ENCODE measurements at places on chromosomes 7 and 10.

DNA sequence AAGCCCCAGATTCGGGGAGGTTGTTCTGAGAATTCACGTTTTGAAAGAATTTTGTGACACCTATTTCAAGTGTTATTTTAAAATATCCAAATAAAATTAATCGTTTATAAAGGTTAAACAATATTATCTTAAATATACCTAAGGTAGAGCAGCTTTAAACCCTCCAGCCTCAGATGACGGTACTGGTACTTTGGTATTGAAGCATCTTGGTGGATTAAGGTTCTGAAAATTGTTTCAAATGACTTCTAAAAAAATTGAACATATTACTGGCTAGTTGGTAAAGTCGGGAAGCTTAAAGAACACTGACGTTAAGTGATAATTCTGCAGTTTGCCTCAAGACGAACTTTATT, 392 bp upstream of the HUS1 start:
- peaks cover 26% of the 10 kb centered on the region for H3K4me1 ChIP-seq
- no peak for DNase-seq
- H3K36me3 ChIP-seq, result peaks cover 3% of the 10 kb centered on the region
- H3K27ac ChIP-seq, result peak overlapping the region; percentile 93

- DNase-seq, result no peak
- H3K4me1 ChIP-seq, result no peaks in the 10 kb centered on the region
- H3K36me3 ChIP-seq, result peaks cover 22% of the 10 kb centered on the region
- H3K4me3 ChIP-seq, result no peak overlapping the region
- no peaks in the 10 kb centered on the region for H3K27me3 ChIP-seq
Measured at GRCh38 chr10:15814565-15814964, 45.7 kb downstream of the MINDY3 start.

- H3K4me3 ChIP-seq, result no peak overlapping the region
- H3K27ac ChIP-seq, result no peak overlapping the region
- H3K4me1 ChIP-seq, result peaks cover 11% of the 10 kb centered on the region
- no peak for DNase-seq
- peaks cover 3% of the 10 kb centered on the region for H3K27me3 ChIP-seq
- H3K36me3 ChIP-seq, result no peaks in the 10 kb centered on the region
Measured at GRCh38 chr10:30045961-30046360, 13.4 kb downstream of the JCAD start.

GRCh38 chr10:118216571-118217170, 125.5 kb downstream of the FAM204A start:
- no peaks in the 10 kb centered on the region for H3K4me1 ChIP-seq
- no peaks in the 10 kb centered on the region for H3K27me3 ChIP-seq
- H3K4me3 ChIP-seq, result no peak overlapping the region
- DNase-seq, result no peak
- no peaks in the 10 kb centered on the region for H3K36me3 ChIP-seq

- H3K27me3 ChIP-seq, result no peaks in the 10 kb centered on the region
- no peak overlapping the region for H3K27ac ChIP-seq
- no peak for DNase-seq
- no peaks in the 10 kb centered on the region for H3K36me3 ChIP-seq
- no peak overlapping the region for H3K4me3 ChIP-seq
Measured at GRCh38 chr7:35268953-35269352, 15.1 kb upstream of the TBX20 start.

DNA sequence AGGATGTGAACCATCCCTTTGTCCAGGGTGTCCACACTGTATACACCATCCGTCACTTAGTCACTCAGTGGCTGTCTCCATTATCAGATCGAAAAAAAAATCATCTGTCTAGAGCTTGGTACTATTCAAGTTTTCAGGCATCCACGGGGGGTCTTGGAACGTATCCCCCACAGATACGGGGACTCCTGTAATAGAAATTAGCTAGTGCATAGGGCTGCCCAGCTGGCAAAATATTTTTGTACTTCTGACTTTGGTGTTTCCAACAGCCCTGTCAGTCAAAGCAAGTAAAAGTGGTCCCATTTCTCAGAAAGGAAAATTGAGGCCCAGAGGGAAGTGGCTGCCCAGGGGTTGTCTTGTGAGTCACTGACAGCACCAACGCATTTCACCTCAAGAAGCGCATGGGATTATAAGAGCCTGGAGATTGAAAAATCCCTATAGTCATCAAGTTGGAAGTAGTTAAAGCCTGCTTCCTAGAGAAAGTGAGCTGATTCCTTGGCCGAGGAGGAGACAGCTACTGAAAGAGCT, 52.1 kb upstream of the SLC29A3 start:
- H3K4me3 ChIP-seq, result no peak overlapping the region
- DNase-seq, result no peak
- H3K27me3 ChIP-seq, result no peaks in the 10 kb centered on the region
- H3K36me3 ChIP-seq, result no peaks in the 10 kb centered on the region
- no peak overlapping the region for H3K27ac ChIP-seq

GRCh38 chr7:5278766-5279165, 4.0 kb upstream of the SLC29A4 start:
- peaks cover 10% of the 10 kb centered on the region for H3K4me1 ChIP-seq
- H3K36me3 ChIP-seq, result no peaks in the 10 kb centered on the region
- H3K27ac ChIP-seq, result no peak overlapping the region
- no peaks in the 10 kb centered on the region for H3K27me3 ChIP-seq
- no peak overlapping the region for H3K4me3 ChIP-seq
- DNase-seq, result no peak

GRCh38 chr10:119346095-119346832, 138.9 kb downstream of the GRK5 start:
- peak overlapping the region; percentile 17 for H3K27ac ChIP-seq
- no peaks in the 10 kb centered on the region for H3K36me3 ChIP-seq

DNA sequence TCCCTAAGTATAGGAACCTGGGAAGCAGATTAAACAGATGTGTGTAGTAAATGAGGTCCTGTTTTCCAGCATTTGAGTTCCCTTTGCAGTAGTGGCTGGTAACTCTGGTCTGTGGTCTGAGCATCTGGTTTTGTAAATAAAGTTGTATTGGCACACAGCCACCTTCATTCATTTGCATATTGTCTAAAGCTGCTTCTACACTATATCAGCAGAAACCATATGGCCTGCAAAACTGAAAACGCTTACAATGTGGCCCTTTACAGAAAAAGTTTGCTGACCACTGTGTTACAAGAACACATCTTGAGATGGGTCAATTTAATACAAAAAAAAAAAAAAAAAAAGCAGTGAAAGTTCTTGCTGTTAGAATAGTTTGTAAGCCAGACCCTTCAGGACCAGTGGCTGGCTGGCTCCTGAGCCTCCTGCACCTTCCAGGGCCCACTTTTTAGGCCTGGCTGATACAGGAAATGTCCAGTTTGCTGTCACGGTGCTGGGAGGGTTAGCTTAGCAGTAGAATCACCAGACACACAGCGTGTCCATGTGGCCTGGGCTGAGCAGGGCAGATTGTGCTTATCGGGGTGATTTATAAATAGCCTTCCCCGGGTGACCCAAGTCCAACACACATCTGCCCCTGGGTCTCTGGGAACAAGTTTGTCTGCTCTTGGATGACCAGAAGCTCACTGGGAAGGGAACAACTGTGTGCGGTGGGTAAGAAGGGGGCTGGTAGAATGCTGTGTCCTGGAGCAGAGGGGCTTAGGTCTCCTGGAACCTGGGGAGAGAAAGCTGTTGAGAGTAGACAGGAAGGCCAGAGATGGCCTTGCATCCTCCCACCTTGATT, 1.4 kb downstream of the C10orf71 start:
- no peaks in the 10 kb centered on the region for H3K4me1 ChIP-seq
- H3K4me3 ChIP-seq, result no peak overlapping the region
- H3K36me3 ChIP-seq, result no peaks in the 10 kb centered on the region
- H3K27ac ChIP-seq, result no peak overlapping the region
- H3K27me3 ChIP-seq, result no peaks in the 10 kb centered on the region
- no peak for DNase-seq

DNA sequence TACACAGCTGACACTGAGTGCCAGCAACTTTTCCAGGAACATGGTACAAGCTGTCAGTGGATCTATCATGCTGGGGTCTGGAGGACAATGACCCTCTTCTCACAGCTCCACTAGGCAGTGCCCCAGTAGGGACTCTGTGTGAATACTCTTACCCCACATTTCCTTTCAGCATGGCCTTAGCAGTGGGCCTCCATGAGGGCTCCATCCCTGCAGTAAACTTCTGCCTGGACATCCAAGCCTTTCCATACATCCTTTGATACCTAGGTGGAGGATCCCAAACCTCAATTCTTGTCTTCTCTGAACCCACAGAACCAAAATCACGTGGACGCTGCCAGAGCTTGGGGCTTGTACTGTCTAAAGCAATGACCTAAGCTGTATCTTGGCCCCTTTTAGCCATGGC, 116.8 kb downstream of the IQUB start:
- no peak overlapping the region for H3K4me3 ChIP-seq
- no peaks in the 10 kb centered on the region for H3K27me3 ChIP-seq
- H3K27ac ChIP-seq, result no peak overlapping the region
- no peaks in the 10 kb centered on the region for H3K36me3 ChIP-seq
- H3K4me1 ChIP-seq, result no peaks in the 10 kb centered on the region
- DNase-seq, result no peak

DNA sequence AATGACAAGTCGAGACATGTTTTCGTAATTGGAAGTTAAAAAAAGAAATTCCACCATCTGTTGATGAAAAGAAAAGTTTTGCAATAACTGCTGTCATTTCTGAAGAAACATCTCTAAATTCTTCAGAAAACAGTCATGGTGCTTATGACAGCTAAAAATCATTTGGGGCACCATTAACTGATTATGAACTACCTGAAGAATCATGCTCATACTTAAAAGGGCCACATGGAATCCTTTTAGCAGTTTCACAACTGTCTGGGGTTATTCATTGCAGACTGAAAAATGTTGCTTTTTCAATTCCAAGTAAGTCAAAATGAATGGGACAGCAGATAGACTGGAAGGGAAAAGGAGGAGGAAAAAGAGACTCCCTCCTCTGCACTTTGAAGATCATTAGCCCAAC, 134.2 kb downstream of the CHN2 start:
- H3K36me3 ChIP-seq, result no peaks in the 10 kb centered on the region
- H3K27me3 ChIP-seq, result no peaks in the 10 kb centered on the region
- no peaks in the 10 kb centered on the region for H3K4me1 ChIP-seq
- H3K27ac ChIP-seq, result no peak overlapping the region
- no peak overlapping the region for H3K4me3 ChIP-seq

DNA sequence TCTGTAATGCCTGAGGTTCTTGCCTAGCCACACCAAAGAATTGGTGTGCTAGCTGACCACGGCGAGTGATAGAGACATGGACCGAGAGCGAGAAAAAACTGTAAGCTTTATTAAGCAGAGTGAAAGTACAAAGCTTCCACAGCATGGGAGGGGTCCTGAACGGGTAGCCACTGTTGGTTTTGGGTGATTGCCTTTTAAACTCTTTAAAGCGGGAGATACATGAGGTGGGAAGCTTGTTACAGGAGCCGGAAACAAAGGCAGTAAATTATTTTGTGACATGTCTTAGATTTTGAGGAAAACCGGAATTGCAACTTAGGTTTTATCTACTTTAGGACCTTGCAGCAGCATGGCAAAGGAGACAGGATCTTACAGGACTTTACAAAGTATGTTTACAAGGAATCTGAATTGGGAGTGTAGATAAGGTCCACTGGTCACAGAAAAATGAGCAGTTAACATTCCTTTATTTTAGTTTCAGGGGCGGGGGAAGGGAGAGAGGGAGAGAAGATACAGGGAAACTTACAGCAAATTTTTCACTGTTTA, 252.7 kb upstream of the MBL2 start:
- no peaks in the 10 kb centered on the region for H3K27me3 ChIP-seq
- no peaks in the 10 kb centered on the region for H3K36me3 ChIP-seq
- H3K4me1 ChIP-seq, result peaks cover 3% of the 10 kb centered on the region
- H3K4me3 ChIP-seq, result peak overlapping the region; percentile 8
- H3K27ac ChIP-seq, result no peak overlapping the region

DNA sequence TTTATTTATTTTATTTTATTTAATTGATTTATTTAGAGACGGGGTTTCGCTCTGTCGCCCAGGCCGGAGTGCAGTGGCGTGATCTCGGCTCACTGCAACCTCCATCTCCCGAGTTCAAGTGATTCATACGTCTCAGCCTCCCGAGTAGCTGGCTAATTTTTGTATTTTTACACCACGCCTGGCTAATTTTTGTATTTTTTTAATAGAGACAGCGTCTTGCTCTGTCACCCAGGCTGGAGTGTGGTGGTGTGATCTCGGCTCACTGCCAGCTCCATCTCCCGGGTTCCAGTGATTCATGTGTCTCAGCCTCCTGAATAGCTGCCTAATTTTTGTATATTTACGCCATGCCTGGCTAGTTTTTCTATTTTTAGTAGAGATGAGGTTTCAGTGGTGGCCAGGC, 34.2 kb downstream of the AP5Z1 start:
- no peak overlapping the region for H3K27ac ChIP-seq
- no peaks in the 10 kb centered on the region for H3K4me1 ChIP-seq
- H3K36me3 ChIP-seq, result no peaks in the 10 kb centered on the region
- DNase-seq, result no peak
- no peak overlapping the region for H3K4me3 ChIP-seq

- no peaks in the 10 kb centered on the region for H3K36me3 ChIP-seq
- no peak overlapping the region for H3K4me3 ChIP-seq
- no peaks in the 10 kb centered on the region for H3K27me3 ChIP-seq
- H3K27ac ChIP-seq, result no peak overlapping the region
- no peaks in the 10 kb centered on the region for H3K4me1 ChIP-seq
Measured at GRCh38 chr10:58305821-58306220, 29.0 kb upstream of the UBE2D1 start.

- H3K27ac ChIP-seq, result no peak overlapping the region
- no peaks in the 10 kb centered on the region for H3K27me3 ChIP-seq
- DNase-seq, result no peak
- no peaks in the 10 kb centered on the region for H3K36me3 ChIP-seq
Measured at GRCh38 chr10:72785409-72785808, 93.5 kb downstream of the MCU start.

DNA sequence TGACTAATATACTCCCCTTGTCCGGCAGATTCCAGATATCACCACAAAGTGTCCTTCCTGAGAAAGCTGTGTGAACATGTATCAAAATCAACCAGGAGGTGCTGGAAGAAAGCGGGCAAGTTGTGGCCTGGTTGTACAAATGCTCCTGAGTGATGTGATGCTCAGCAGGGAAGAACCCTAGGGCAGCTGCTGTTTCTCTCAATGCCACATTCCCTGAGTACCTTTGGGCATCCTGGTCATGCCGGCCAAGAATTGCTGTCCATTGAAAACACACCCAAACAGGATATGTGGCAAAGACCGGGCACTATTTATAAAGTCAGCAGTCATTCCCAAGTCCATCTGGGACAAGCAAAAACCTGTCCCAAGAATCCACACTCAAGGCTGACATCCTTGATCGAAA, 7.8 kb upstream of the ADCY1 start:
- no peaks in the 10 kb centered on the region for H3K36me3 ChIP-seq
- H3K27me3 ChIP-seq, result no peaks in the 10 kb centered on the region
- no peaks in the 10 kb centered on the region for H3K4me1 ChIP-seq

GRCh38 chr7:496528-497295, 22.9 kb downstream of the PDGFA start:
- H3K27ac ChIP-seq, result no peak overlapping the region
- H3K27me3 ChIP-seq, result no peaks in the 10 kb centered on the region
- no peak for DNase-seq
- H3K36me3 ChIP-seq, result peaks cover 38% of the 10 kb centered on the region
- H3K4me3 ChIP-seq, result no peak overlapping the region

- DNase-seq, result no peak
- H3K27me3 ChIP-seq, result no peaks in the 10 kb centered on the region
- no peak overlapping the region for H3K27ac ChIP-seq
- no peaks in the 10 kb centered on the region for H3K36me3 ChIP-seq
Measured at GRCh38 chr7:30705596-30705995, 23.3 kb upstream of the CRHR2 start.

Measured in esophagus squamous epithelium (tissue), 5 donors.